ENCODE measurements at places on chromosomes 4 and X. TPM values are rescaled to one million over a fixed set of nuclear protein-coding genes. Genes with fewer than 3 reads are reported as not detected.
A peak's percentile ranks its signal among the peaks of the same experiment; 100 is the strongest.

Gene SH3TC1
- total RNA-seq = 127 TPM

Gene KLF8
- total RNA-seq = 5.6 TPM

Gene ZFP92
- 0.11 TPM for total RNA-seq

Gene FAM184B
- total RNA-seq = not detected

Gene STATH
- total RNA-seq = not detected

DNA sequence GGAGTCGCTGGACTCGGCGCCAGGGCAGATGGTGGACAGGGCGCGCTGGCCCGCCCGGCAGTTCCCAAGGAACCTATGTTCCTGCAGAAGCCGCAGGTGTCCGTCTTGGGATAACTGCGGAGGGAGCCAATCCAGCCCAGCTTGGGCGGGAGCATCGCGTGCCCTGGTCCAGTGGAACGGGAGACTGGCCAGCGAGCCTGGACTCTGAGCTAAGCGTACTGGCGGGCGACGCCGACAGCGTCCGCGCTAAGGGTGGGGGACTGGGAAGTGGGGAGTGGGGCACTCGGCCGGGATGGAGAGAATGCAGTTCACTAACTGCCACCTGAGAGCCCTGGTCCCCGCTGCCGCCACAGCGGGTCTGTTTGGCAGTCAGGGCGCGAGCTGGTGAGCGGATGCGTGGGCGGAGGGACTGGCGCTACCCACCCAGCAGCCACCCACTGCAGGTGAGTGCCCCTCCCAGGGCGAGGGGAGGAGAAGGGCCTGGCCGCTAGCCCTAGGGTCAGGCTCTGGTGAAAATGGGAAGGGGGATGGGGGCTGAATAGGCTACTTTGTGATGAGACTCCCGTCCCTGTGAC is 1.3 kb upstream of the MAMLD1 start:
- no peak overlapping the region for H3K27ac ChIP-seq
- peak overlapping the region; percentile 64 for H3K4me3 ChIP-seq
- DNase-seq = no peak
- no peaks in the 10 kb centered on the region for H3K36me3 ChIP-seq
- peaks cover 42% of the 10 kb centered on the region for H3K4me1 ChIP-seq

- H3K27me3 ChIP-seq = no peaks in the 10 kb centered on the region
- no peaks in the 10 kb centered on the region for H3K36me3 ChIP-seq
- no peak overlapping the region for H3K27ac ChIP-seq
- no peak for DNase-seq
- H3K4me3 ChIP-seq = no peak overlapping the region
- peaks cover 4% of the 10 kb centered on the region for H3K4me1 ChIP-seq
Observed at GRCh38 chr4:81651243-81651899, 179.7 kb upstream of the RASGEF1B start.

DNA sequence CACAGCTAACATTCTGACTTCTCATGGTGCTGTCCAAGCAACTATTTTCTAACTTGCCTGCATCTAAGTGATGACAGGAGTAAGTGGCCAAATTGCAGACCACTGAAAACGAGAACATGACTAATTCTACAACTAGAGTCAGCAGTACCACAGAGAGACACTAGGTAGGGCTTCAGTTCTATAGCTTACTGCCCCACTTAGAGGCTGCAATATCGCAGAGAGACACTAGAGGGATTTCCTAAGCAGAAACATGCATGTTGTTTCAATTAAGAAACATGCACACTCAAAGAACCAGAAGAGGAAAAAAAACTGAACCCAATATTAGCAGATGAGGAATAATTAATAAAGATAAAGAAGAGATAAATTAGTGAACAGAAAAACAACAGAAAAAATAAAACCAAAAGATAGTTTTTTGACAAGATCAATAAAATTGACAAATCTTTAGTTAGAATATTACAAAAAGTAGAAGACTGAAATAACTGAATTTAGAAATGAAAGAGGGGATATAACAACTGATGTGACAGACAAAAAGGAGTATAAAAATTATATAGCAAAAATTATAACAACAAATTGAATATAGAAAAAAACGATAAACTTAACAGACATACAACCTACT is 100.8 kb downstream of the SPIN4 start:
- no peak for DNase-seq
- no peak overlapping the region for H3K27ac ChIP-seq
- H3K27me3 ChIP-seq = no peaks in the 10 kb centered on the region
- H3K4me3 ChIP-seq = no peak overlapping the region
- no peaks in the 10 kb centered on the region for H3K36me3 ChIP-seq

GRCh38 chrX:109859651-109860050 is 126.6 kb upstream of the ACSL4 start:
- no peak overlapping the region for H3K27ac ChIP-seq
- no peaks in the 10 kb centered on the region for H3K27me3 ChIP-seq
- no peak for DNase-seq
- H3K4me1 ChIP-seq = no peaks in the 10 kb centered on the region
- no peak overlapping the region for H3K4me3 ChIP-seq

DNA sequence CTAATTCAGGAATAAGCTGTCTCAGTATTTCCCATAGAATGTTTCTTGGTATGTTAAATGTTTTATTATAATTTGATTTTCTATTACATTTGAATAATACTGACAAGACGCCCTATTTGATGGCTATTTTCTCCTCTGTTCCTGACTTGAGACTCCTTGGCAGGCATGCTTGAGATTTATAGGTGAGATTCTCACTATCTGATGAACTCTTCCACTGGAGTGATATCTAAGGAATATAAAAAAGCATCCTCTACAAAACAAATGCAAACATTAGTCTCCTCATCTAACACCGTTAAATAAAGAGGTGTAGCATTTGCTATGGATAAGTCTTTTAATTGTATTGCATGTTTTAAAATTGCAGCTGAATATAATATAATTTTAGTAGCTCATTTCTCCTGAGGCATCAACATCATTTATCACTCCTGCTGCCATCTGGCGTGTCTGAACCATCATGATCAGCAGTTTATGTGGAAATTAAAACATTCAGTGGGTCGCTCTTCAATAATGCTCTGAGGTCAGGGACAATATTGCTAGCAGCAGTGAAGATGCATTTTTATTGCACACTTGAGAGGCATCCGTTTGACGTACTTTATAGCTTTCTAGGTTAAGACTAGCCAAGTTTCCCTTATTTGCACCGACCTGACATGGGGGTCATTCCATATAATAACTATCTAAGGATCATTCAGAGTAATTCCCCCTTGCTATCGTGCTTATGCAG is 210.4 kb upstream of the GALNTL6 start:
- no peak overlapping the region for H3K4me3 ChIP-seq
- no peaks in the 10 kb centered on the region for H3K27me3 ChIP-seq
- DNase-seq = no peak

- H3K27me3 ChIP-seq = no peaks in the 10 kb centered on the region
- no peak overlapping the region for H3K4me3 ChIP-seq
- DNase-seq = no peak
Observed at GRCh38 chrX:150642423-150642822, 50.8 kb upstream of the MTMR1 start.

DNA sequence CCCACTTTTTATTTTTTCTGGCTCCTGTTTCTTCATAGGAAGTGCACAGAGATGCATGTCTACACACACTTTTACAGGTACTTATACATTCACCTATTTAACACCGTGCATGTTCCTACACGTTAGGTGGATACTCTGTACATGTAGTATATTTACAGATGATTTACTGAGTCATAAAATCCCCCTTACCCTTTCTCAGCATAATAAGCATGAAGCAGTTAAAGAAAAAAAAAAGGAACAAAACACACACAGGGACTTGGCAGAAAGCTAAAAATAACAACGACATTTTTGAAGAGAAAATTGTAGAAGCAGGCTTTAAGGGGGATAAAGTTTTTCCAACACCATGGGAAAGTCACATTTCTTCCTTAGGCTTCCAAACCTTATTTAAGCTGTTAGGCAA is 96.4 kb upstream of the IQCM start:
- no peak overlapping the region for H3K4me3 ChIP-seq
- H3K27ac ChIP-seq = no peak overlapping the region
- no peak for DNase-seq
- H3K36me3 ChIP-seq = no peaks in the 10 kb centered on the region
- H3K27me3 ChIP-seq = no peaks in the 10 kb centered on the region

- H3K4me3 ChIP-seq = peak overlapping the region; percentile 42
- H3K4me1 ChIP-seq = peaks cover 10% of the 10 kb centered on the region
- H3K36me3 ChIP-seq = no peaks in the 10 kb centered on the region
- no peaks in the 10 kb centered on the region for H3K27me3 ChIP-seq
- no peak for DNase-seq
- no peak overlapping the region for H3K27ac ChIP-seq
Observed at GRCh38 chrX:69285401-69285877, 120.2 kb upstream of the PJA1 start.

- H3K27ac ChIP-seq = no peak overlapping the region
- H3K4me3 ChIP-seq = no peak overlapping the region
- DNase-seq = no peak
- no peaks in the 10 kb centered on the region for H3K36me3 ChIP-seq
- H3K27me3 ChIP-seq = no peaks in the 10 kb centered on the region
Observed at GRCh38 chr4:165966833-165967232, 93.8 kb downstream of the TLL1 start.

DNA sequence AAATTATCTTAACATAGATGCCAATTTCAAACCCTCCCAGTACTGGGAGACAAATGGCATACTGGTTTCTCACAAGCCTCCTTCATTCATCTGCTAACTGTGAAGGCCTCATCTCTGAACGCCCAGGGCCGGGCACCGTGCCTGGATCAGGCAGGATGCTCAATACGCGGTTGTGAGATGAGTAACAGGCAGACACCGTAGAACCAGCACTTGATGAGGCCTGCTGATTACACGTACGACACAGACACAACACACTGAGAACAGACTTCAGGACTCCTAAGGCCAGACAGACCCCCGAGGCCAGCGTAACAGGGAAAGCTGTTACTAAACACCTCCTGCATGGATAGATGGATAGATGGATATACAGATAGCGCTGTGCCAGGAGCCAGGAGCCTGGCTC is 154.6 kb downstream of the AFAP1 start:
- H3K27ac ChIP-seq = no peak overlapping the region
- DNase-seq = no peak
- H3K36me3 ChIP-seq = peaks cover 6% of the 10 kb centered on the region
- H3K4me3 ChIP-seq = no peak overlapping the region

- no peak overlapping the region for H3K27ac ChIP-seq
- no peak overlapping the region for H3K4me3 ChIP-seq
- no peaks in the 10 kb centered on the region for H3K36me3 ChIP-seq
- no peak for DNase-seq
- H3K27me3 ChIP-seq = no peaks in the 10 kb centered on the region
- no peaks in the 10 kb centered on the region for H3K4me1 ChIP-seq
Observed at GRCh38 chrX:83658731-83659130, 150.6 kb downstream of the POU3F4 start.

DNA sequence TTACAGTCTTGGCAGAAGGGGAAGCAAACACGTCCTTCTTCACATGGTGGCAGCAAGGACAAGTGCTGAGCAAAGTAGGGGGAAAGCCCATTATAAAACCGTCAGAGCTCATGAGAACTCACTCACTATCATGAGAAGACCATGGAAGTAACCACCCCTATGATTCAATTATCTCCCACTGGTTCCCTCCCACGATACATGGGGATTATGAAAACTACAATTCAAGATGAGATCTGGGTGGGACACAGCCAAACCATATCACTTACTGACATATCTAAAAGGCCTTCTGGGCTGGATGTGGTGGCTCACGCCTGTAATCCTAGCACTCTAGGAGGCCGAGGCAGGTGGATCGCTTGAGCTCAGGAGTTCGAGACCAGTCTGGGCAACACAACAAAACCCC is 117.1 kb upstream of the USP9X start:
- H3K27ac ChIP-seq = no peak overlapping the region
- no peak for DNase-seq
- H3K4me1 ChIP-seq = no peaks in the 10 kb centered on the region

GRCh38 chr4:30068234-30068633 is 651.9 kb upstream of the PCDH7 start:
- DNase-seq = no peak
- no peaks in the 10 kb centered on the region for H3K36me3 ChIP-seq
- H3K27ac ChIP-seq = no peak overlapping the region
- no peak overlapping the region for H3K4me3 ChIP-seq
- no peaks in the 10 kb centered on the region for H3K27me3 ChIP-seq
- H3K4me1 ChIP-seq = no peaks in the 10 kb centered on the region

DNA sequence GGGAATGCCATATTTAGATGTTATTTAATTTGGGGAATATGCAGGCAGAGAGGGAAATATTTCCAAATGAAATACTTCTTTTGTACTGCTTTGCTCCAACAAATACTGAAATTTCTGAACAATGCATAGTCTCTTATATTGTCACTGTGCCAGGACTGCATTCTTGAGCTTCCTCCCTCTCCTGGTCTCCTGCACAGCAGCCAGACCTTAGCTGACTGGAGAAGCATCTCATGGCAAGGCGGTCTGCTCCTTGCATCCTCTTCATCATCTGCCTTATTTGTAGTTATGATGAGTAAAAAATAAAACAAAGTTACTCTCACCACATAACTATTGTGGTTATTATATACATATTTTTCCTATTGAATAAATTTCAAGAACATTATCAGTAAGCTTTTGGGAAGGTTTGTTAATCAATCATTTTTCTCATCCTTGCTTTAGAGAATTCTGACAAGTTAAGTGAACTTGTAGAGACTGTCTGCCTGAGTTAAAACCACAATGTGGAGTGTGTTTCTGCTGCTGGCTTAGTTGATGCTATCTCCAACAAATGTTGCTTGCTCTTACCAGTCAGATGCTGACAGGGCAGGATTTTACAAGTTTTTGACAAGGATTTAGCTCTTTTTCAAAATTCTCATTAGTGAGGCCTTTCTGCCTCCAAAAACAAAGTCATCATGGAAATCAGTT is 153.6 kb downstream of the SOWAHB start:
- H3K4me3 ChIP-seq = no peak overlapping the region
- no peaks in the 10 kb centered on the region for H3K27me3 ChIP-seq
- H3K36me3 ChIP-seq = no peaks in the 10 kb centered on the region
- DNase-seq = no peak
- no peak overlapping the region for H3K27ac ChIP-seq

DNA sequence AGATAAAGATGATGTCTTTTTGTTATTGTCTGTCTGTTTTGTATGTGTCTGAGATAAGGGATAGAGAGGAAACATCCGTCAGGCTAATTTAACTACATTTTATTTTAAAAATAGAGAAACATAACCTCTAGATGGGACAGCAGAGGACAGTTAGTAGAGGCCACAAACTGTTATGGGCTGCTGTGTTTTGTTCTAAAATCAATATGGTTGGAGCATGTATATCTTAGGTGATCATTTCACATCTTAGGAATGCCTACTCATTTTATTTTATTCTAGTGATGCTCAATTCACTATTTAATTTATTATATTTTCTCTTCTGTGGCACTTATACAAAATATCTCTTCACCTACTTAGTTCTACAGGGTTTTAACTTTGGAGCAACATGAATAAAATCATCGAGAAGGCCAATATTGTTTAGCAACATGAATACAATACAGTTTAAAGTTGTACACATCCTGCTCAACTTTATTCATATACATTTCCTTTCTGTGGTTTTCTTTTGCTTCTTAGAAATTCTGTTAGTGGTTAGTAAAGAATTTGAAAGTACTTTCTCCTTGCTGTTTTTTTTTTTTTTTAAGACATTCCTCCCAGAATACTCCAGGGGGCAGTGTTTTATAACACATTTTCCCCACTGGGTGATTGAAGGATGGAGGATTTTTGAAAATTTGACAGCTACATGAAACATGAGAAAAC is 392.9 kb downstream of the UNC5C start:
- no peak overlapping the region for H3K27ac ChIP-seq
- no peak for DNase-seq
- H3K36me3 ChIP-seq = no peaks in the 10 kb centered on the region
- H3K4me1 ChIP-seq = peaks cover 3% of the 10 kb centered on the region
- H3K27me3 ChIP-seq = no peaks in the 10 kb centered on the region

- no peaks in the 10 kb centered on the region for H3K27me3 ChIP-seq
- no peaks in the 10 kb centered on the region for H3K36me3 ChIP-seq
- no peak for DNase-seq
- H3K4me3 ChIP-seq = no peak overlapping the region
Observed at GRCh38 chr4:79875344-79875899, 197.6 kb downstream of the ANTXR2 start.

GRCh38 chrX:30951003-30951402 is 61.9 kb upstream of the TAB3 start:
- no peak overlapping the region for H3K4me3 ChIP-seq
- DNase-seq = no peak

Data from CD4-positive, alpha-beta T cell (primary cell).